Cardiac muscle cell (in vitro differentiated cells and primary cell): ENCODE measurements at places on chromosomes 1 and 21. TPM values are rescaled to one million over a fixed set of nuclear protein-coding genes. Genes with fewer than 3 reads are reported as not detected.

The DPT gene
- not detected in 2 replicates for total RNA-seq

The OLFML2B gene
- 0.11 and 0.36 TPM in 2 replicates for total RNA-seq

The BTBD19 gene
- total RNA-seq: 1.3 and 3.4 TPM in 2 replicates

The BARHL2 gene
- total RNA-seq: not detected in 2 replicates

The PRAMEF15 gene
- not detected in 2 replicates for total RNA-seq

The PRUNE1 gene
- total RNA-seq: 44.1 and 51.6 TPM in 2 replicates

The LYST gene
- total RNA-seq: 3.7 and 5.2 TPM in 2 replicates

The PPCS gene
- 54.5 and 144 TPM in 2 replicates for total RNA-seq

The ST6GALNAC3 gene
- 6.6 and 10.4 TPM in 2 replicates for total RNA-seq

The KRTAP7-1 gene
- total RNA-seq: not detected in 2 replicates

The VASH2 gene
- total RNA-seq: 3.4 and 5.9 TPM in 2 replicates

The KIF21B gene
- 2.4 and 3.5 TPM in 2 replicates for total RNA-seq

The NLRP3 gene
- 0.39 and 1.5 TPM in 2 replicates for total RNA-seq

The S100A5 gene
- total RNA-seq: not detected in 2 replicates
